ENCODE measurements at places on chromosomes 11 and 22.
A peak's percentile ranks its signal among the peaks of the same experiment; 100 is the strongest.

DNA sequence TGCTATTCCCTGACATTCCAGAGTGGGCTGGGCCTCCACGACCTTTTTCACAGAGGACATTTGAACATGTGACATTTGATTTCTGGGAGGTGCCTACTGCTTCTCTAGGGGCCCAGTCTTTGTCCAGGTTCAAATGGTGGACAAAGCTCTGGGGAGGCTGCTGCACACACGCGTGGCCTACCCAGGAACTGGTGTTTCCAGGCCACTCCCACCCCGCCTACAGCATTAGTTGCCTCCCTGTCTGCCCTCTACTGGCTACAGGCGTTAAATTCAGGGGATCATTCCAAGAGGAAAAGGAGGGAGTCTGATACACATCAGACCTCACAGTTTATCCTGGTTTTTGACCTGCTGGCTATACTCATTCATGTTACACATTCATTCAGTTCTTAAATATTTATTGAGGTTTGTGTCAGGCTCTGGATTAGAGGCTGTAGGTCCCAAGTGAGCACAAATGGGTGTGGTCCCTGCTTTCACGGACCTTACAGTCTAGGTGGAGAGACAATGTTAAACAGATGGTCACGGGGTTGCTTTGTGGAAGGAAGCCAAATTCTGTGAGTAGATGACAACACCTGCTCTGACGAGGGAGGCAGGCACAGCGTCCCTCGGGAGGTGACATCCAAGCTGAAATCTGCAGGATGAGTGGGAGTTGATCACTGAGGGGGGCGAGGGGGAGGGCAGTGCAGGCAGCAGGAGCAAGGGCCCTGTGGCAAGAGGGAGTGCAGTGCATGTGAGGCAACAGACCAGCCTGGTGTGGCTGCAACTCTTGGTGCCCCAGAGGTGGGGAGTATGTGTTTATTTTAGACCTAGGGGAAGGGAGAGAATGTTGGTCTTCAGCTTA, 11.8 kb downstream of the TUB start:
- H3K27ac ChIP-seq, result no peak overlapping the region
- H3K4me1 ChIP-seq, result no peaks in the 10 kb centered on the region
- H3K27me3 ChIP-seq, result no peaks in the 10 kb centered on the region
- no peak overlapping the region for H3K4me3 ChIP-seq

DNA sequence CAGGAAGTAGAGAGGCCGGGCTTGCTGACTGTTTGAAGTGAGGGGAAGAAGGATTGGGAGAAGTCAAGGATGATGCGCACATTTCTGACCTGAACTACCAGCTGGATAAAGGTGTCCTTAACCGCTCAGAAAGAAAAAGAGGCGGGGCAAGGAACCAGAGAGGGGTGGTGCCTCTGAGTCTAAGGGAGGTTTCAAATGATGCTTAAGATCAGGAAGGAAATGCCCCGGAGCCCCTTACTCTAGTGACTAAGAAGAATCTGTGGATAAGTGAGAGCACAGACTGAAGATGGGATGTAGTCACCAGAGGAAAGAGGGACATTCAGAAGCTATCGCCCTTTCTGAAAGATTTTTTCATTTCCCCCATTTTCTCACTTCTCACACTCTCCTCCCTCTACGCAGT, 12.7 kb downstream of the DCHS1 start:
- DNase-seq, result no peak
- H3K4me3 ChIP-seq, result no peak overlapping the region
- no peaks in the 10 kb centered on the region for H3K36me3 ChIP-seq
- no peaks in the 10 kb centered on the region for H3K27me3 ChIP-seq

GRCh38 chr22:19066531-19067271, 55.5 kb downstream of the DGCR2 start:
- H3K4me3 ChIP-seq, result no peak overlapping the region
- no peak for DNase-seq
- H3K27me3 ChIP-seq, result no peaks in the 10 kb centered on the region
- no peaks in the 10 kb centered on the region for H3K36me3 ChIP-seq
- H3K27ac ChIP-seq, result no peak overlapping the region
- no peaks in the 10 kb centered on the region for H3K4me1 ChIP-seq

- H3K27me3 ChIP-seq, result no peaks in the 10 kb centered on the region
- no peaks in the 10 kb centered on the region for H3K36me3 ChIP-seq
- no peak for DNase-seq
- H3K4me1 ChIP-seq, result no peaks in the 10 kb centered on the region
- H3K27ac ChIP-seq, result no peak overlapping the region
- no peak overlapping the region for H3K4me3 ChIP-seq
Observed at GRCh38 chr11:130418756-130419155, 9.7 kb downstream of the ADAMTS8 start.

DNA sequence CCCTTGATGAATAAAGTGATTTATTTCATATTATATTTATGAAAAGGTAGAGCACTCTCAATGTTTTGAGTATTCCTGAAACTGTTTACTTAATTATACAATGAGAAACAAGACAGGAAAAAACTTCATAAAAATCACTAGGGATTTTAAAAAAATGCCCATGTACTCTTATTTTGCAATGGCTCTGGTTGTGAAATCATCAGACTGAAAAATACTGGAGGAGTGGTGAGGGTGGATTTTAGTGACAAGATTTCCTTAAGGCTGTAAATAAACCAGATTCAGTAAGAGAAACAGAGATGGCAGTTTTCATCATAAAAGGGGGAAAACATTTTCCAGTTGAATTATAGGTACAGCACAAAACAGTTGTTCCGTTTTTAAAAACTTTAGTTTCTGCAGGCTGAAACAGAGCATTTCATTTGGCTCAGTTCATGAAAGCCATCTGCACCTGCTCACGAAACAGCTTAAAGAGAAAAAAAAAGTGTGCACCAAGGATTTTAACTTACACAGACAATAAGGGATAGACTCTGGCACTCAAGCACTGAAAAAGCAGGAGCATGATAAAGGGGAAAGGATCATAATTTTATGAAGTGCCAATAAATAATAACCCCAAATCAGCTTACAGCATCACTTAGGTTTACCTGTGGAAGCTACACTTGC, 100.7 kb downstream of the MAML2 start:
- peaks cover 36% of the 10 kb centered on the region for H3K4me1 ChIP-seq
- no peaks in the 10 kb centered on the region for H3K27me3 ChIP-seq
- no peak overlapping the region for H3K4me3 ChIP-seq
- H3K27ac ChIP-seq, result peak overlapping the region; percentile 78

DNA sequence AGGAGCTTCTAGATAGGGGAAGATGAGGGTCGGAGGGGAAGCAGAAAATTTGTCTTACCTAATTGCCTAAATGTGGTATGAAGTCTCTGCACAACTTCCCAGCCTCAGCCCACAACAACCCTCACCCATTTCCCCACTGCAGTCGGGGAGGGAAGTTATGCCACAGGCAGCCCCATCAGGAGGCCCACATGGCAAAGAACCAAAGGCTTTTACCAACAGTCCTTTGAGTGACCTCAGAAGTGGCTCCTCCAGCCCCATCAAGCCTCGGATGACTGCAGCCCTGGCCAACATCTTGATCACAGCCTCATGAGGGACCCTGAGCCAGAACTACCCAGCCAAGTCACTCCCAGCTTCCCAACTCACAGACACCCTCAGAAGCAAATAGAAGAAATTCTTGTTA, 54.8 kb downstream of the CHST1 start:
- peaks cover 9% of the 10 kb centered on the region for H3K4me1 ChIP-seq
- no peak overlapping the region for H3K27ac ChIP-seq
- no peak for DNase-seq
- H3K4me3 ChIP-seq, result no peak overlapping the region
- H3K27me3 ChIP-seq, result no peaks in the 10 kb centered on the region

All from GM23338 (cell line).